ENCODE measurements at places on chromosomes 6 and 20.

DNA sequence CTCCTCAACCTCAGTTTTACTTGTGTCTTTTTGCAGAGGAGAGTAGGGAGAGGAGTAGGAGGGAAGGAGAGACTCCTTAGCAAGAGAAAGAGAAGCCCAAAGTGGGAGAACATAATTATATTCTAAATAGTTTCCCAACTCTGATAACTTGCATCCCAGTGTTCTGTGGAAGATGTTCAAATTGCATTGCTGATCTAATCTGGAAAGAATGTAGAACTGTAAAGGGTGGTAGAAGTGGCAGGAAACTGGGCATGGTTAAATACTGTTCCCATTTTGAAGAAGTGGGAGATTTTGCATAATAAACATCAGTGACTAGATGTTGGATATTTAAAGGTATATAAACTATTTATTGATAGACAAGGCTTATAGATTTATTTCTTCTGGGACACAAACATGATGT, 42.6 kb upstream of the HMGN3 start:
- no peak for DNase-seq

GRCh38 chr20:24411003-24411833, 58.2 kb upstream of the SYNDIG1 start:
- no peak for DNase-seq

DNA sequence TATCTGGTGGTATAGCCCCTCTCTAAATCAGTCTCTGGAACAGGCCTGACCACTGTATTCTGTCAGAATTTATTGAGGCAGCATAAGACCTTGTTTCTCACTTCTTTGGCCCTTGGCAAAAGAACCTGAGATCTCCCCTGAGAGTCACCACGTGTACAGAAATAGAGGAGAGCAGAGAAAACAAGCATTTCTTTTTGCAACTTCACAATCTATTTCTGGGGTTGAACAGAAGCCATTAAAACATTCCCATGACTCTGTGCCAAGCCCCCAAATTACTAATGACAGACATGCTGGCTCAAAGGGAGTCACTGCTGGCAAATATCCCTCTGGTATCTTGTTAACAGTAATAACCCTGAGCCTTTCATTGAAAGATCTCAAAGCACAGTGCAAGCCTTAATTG, 395.3 kb downstream of the MAFB start:
- DNase-seq, result no peak

GRCh38 chr6:53306819-53307347, 41.9 kb downstream of the ELOVL5 start:
- DNase-seq, result no peak

DNA sequence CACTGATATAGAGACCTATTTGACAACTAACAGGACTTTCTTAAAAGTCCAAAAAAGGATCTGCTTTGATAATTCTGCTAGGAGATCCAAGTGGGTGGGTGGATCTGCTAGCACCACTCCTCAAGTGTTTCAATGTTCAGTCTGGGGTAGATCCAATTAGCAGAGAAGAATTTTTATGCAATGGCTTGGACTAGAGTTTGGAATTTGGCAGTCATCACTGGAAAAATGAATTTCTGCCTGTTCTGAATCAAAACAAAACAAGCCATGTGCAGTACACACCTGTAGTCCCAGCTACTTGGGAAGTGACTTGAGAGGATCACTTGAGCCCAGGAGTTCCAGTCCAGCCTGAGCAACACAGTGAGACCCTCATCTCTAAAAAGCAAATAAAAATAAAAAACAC, 12.6 kb upstream of the GNMT start:
- no peak for DNase-seq

GRCh38 chr6:121886223-121886830, 450.9 kb downstream of the GJA1 start:
- no peak for DNase-seq

DNA sequence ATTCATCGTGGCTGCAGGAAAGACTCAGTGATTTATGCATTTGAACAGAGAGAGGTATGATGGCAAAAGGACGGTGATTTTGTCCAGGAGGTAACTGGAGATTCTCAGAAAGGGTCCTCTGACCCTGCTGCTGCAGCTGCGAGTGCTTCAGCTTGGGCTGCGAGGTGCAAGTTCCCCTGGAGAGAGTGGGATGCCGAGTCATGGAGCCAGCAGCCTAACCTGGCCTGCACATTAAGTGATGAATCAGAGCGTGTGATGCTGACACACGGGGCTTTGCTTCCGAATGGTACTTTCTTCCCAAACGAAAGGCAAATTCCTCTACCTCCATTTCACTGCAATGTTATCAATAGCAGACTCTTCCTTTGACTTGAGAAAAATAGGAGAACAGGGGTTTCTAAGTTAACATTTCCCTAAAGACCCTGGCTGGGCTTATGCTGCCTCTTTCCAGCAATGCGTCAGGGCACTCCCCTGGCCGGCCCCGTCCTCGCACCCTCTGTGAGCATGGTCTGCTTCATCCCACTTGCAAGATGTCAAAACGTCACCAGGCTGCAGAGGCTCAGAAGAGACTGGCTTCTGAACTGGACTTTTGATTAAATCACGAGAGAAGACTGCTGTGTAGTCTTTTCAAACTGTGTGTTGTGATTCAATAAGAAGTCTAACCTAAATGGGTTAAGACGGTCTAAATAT, 628.0 kb upstream of the AGPAT4 start:
- no peak for DNase-seq

DNA sequence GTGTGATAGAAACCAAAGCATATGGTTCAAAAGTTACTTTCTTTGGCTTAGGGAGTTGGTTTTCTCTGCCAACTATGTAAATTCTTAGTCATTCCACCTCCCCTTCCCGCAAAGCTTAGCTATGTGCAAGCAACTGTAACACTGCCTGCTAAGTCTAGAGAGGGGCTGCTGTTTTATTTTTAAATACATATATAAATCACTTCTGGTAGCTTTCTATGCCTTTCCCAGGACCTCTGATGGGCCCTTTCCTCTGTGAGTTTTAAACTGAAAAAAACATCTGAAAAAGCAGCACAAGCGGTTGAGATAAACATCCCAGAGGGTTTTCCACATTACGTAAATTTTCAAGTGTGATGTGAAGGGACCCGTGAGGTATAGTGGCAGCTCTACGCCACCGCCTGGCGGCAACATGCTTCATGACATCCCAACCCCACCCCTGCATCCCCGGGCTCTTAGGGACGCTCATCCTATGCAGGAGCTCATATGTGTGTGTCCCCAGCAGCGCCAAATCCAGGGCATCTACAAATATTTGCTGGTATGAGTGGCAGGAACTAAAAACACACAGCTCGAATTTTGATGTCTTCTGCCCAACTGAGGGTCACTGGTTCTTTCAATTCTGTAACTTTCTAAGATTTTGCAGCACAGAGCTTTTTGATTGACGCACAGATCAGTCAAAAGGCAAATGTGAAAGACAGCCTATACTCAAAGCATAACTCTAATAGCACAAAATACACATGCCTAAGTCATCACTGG, 12.7 kb downstream of the SAYSD1 start:
- DNase-seq, result no peak

- DNase-seq, result no peak
Observed at GRCh38 chr6:25652007-25652515, at the start of gene SCGN. Gene SCGN (plus strand): TSS chr6:25652215. CDS start chr6:25652404, 189 bp downstream.

DNA sequence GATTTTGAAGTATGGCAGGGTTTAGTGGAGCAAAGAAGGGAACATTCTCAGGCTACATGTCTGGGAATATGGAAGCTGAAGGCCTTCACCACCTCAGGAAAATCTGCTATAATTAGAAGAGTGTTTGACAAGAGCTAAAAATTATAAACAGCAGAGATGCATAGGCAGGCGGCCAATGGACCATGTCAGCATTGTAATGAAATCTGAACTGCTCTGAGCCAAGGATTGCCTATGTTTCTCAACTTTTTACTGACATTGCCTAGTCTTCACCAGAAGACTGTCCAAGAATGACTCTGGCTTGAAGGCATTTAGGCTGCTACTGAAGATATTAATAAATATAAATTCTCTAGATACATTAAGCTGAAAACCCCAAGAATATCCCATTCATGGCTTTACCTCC, 84.1 kb downstream of the C6orf52 start:
- DNase-seq, result no peak

- no peak for DNase-seq
Observed at GRCh38 chr20:34199183-34199582, 42.0 kb upstream of the ASIP start.

DNA sequence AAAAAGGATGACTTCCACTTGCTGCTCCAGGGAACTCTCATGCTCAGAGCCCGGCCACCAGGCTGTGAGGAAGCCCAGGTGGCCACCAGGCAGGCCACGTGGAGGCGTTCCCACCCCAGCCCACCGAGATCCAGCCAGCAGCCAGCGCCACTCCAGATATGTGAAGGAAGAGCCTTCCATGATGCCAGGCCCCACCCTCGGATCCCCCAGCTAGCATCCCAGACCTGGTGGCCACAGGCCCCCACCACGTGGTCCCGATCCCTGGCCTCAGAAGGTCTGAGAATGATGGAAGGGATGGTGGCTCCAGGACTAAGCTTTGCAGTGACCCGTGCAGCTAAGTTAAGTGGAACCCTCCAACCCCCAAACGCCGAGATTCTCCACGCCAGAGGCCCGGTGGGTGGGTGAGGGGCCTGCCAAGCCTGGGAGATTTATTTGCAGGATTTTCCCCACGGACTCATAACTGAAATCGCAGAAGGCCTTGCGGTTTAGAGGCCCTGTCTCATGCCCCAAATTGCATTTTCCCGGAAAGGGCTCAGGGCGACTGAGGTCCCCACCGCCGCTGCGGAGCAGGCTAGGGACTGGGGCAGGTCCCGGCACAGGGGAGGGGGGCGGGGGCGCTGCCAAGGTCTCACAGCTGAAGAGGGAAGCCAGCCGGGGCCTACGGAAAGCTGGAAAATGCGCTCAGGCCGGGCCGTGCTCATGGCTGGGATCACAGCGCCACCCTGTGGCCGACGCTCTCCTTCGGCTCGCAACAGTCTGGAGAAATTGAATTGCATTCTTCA, 31.1 kb upstream of the CST7 start:
- no peak for DNase-seq

DNA sequence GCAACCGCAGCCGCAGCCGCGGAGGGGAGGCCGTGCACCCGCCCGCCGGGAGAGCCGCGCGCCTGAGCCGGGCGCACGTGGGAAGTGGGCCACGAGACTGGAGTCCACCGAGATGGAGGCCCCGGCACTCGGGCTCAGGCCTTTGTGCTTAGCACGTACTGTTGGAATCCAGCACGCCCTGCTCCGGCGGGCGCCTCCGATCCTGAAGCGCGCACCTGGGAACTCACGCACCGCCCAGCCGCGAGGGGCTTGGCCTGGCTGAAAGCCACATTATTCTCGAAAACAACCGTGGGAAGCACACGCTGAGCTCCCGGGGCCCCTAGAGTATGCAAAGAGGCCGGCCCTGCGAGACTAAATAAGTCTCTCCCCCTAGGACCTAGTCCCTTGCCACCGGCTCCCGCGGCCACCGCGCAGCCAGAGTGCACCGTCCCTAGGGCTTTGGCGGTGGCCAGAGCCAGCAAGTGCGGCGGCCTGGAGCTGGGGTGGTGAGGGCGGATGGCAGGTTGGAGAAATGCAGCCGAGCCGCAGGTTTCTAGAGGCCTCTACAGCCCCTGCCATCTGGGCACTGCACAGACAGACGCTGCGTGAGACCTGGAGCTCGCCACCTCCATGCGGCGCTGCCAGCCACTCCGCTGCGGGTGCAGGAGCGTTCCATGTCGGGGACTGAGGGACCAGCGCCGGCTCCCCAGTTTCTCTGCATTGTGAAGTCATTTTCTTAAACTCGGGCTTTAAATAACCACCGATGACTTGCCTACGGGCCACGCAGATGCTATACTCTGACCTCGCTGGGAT, 42.0 kb upstream of the LY86 start:
- peak; percentile 46 for DNase-seq

- no peak for DNase-seq
Observed at GRCh38 chr6:154991207-154991606, 3.9 kb upstream of the TIAM2 start.

GRCh38 chr6:158680481-158680880, 30.6 kb downstream of the SYTL3 start:
- no peak for DNase-seq

DNA sequence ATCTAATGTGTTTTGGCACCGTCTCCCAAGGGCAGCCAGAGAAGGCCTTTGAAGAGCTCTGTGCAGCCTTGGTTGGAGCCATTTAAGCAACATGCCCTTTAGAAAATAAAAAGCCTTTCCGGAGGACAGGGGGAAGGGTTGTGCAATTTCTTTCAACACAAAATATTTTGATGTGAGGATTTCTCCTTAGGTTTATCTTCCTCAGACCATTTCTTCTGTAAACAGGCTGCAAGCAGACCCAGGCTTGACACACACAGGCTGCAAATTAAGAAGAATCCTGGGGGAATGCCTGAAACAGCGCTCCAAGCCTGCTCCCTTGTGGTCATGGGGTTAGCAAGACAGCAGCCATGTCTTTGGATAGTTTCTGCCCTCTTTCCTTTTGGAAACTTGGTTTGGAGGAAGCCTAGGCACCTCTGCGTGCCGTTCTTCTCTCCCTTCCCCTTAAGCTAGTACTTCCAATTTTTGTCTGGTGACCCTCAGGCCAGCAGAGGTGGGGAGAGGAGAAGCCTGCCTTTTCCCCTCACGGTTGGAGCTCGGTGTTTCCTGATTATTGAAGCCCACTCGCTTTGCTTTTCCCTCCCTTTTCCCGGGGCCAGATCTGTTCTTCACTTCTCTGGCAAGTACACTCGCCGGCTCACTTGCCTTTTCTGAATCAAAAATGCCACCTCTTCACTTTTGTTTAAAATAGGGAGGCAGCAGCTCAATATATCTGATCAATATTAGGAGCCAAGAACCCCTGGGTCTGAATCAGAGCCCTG, 39.6 kb upstream of the NOX3 start:
- DNase-seq, result no peak

DNA sequence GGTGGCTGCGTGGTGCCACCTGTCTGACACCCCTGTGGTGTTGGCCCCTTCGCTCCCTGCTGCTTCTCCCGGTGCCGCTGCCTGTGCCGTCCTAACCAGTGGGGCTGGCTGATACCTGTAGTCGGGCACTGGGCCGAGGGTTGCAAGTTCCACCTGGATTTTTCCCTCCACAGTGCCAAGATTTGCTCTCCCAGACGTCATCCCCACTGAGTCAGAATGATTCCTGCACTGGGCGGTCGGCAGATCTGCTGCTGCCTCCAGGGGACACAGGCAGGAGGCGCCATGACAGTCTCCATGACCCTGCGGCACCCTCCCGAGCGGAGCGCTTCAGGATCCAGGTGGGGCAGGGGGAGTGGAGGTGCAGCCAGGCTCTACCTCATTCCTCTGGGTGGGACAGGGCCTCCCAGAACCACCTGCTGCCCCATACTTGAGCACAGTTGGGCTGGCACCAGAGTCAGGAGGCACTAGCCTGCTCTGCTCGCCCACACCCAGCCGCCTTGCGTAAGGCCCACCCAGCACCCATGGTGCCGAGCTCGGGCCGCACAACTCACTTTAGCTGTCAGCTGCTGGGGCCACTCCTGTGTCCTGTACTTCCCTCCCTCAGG, 60.2 kb downstream of the TCP11 start:
- no peak for DNase-seq

DNA sequence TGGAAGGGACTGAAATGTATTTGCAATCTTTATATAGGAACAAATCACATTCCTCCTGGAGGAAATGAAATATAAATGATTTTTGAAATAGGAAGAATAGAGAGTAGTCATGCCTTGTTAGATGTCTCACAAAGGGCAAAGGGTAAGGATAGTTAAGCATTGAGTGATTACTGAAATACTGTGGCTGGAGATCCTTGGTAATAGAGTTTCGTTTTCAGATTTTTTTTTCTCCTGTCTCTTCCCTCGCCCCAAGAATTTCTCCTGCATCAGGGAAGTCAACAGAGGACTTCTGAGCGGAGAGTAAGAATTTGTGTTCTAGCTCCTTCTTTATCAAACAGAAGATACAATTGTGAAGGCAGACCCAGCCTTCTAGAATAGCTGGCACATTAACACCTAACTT, 79.4 kb downstream of the PLCB4 start:
- no peak for DNase-seq

Data from activated B cell treated with CpG ODN at 0.5 μM for 24 hours (primary cell).